ENCODE measurements at places on chromosomes 2 and 18.

GRCh38 chr2:85275984-85276540 lies 51.7 kb downstream of the TGOLN2 start:
- no peak for DNase-seq

- no peak for DNase-seq
These were observed 31.5 kb downstream of the ANKRD44 start for GRCh38 chr2:197278799-197279763.

DNA sequence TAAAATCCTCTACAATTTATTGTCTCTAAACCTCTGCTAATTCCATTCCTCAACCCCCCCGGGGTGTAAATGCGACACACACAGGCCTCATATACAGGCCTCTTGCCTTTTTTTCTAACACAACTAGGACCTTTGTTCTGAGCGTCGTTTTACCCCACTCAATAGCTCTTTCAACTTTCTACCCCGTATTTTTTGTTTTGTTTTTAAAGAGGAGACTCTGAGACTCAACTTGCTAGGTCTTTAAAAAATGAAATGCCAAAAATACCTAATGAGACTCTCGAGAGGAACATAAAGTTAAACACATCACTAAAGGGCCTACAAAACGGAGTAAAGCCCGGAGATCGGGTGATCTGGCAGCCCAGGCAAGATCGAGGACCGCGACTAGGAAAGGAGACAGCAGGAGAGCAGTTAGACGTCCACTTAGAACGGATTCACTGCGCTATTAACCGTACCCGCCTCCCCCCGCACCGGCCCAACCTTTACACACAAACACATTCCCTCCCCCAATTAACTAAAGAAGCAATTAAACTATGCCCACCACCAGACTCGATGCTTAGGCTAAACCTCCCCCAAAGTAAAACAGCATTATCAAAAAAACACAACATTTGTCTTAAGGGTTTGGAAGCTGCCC lies 1.7 kb downstream of the TRIP12 start:
- no peak for DNase-seq

- no peak for DNase-seq
These were observed 1238.4 kb downstream of the LRP1B start for GRCh38 chr2:140892436-140892835.

GRCh38 chr18:56532176-56532840 lies 106.1 kb downstream of the TXNL1 start:
- no peak for DNase-seq

GRCh38 chr2:119245076-119245840 lies 21.6 kb downstream of the STEAP3 start:
- no peak for DNase-seq

DNA sequence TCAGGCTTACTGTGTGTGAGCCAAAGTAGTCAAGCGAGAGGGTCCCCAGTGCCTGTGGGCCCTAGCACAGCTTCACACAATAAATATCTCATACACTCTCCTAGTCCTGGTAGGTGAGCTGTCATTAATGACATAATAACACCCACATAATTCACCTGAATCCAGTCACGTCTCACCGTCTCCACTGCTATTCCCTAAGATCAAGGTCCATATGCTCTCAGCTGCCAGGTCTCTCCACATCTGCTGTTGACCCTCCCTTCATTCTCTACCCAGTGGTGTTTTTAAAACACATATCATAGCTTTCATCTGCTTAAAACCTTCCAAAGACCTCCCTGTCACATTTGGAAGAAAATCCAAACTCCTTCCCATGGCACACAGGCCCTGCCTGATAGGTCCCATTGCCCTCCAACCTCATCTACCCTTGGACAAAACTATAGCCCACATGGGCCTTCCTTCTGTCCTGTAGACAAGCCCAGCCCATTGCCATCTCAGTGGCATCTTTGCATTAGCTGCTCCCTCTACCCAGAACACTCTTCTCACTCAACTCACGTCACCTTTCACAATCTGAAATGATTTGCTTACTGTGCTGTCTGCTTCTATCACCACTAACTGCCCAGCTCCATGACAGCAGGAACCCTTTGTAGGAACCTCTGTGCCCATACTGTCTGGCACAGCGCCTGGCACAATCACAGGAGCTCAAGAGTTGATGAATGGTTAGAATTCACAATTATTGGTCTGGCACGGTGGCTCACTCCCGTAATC lies 7.5 kb downstream of the KCNG3 start:
- no peak for DNase-seq

- no peak for DNase-seq
These were observed 5.4 kb downstream of the DCC start for GRCh38 chr18:52345428-52345827.

DNA sequence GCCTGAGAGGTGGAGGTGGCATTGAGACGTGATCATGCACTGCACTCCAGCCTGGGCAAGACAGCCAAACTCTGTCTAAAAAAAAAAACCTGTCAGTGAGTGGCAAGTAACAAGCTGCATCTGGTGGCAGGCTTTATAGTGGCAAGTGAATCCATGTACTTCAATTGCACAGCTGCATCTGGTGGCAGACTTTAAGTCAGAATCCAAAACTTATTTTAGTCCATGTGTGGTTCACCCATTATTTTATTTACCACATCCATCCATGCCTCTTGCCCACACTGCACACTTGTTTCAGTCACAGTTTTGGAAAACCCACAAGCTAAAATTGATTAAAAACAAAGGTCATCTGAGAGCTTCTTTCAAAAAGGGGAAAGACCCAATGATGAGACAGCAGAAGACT lies 1636.4 kb upstream of the NXPH2 start:
- DNase-seq = no peak

All from cortex of kidney (tissue), 1 donor.